ENCODE measurements at places on chromosomes 11 and 22.

- DNase-seq = no peak
Measured at GRCh38 chr22:43017525-43018460, 2.8 kb upstream of the PACSIN2 start.

DNA sequence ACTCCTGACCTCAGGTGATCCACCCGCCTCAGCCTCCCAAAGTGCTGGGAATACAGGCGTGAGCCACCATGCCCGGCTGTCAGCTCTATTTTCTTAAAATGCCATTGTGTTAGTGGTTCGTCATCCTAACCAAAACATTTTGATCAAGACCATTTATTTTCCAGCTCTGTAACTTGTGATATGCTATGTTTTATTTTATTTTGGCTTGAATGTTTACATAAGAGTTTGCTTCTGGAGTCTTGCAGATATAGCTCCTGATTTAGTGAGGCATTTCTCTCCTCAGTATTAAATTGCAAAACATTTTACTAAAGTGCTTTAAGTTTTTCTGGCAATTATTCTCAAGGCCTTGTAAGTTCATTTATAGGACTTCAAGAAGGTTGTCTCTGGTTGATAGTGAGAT is 4.4 kb downstream of the EP300 start:
- no peak for DNase-seq

DNA sequence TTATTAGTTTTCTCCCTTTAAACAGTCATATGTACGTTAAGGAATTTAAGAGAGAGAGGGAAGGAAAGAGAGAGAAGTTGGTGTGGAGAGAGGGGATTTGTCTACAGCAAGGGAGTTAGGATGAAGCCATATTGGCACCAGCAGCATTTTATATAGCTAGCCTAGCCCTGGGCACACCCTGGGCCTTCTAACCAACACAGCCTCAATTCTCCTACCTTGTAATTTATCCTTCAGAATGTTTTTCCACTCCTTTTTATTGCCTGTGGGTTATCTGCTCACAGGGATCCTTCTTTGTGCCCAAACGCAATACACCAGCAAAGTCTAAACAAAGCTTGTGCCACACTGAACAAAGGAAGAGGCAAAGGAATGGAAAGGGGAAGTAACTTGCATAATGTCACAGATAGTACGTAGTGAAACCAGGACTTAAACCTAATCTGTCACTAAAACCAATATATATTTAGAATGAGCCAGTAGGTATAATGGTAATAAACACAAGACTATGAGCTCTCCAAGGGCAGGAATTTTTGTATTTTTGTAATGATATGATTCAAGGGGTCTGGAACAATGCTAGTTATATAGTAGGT is 613.8 kb upstream of the TENM4 start:
- no peak for DNase-seq

GRCh38 chr11:32161293-32161692 is 70.4 kb downstream of the RCN1 start:
- DNase-seq = no peak

- no peak for DNase-seq
Measured at GRCh38 chr11:122600290-122600689, 55.2 kb upstream of the UBASH3B start.

GRCh38 chr11:60003729-60004128 is 13.3 kb upstream of the OOSP4B start:
- no peak for DNase-seq

DNA sequence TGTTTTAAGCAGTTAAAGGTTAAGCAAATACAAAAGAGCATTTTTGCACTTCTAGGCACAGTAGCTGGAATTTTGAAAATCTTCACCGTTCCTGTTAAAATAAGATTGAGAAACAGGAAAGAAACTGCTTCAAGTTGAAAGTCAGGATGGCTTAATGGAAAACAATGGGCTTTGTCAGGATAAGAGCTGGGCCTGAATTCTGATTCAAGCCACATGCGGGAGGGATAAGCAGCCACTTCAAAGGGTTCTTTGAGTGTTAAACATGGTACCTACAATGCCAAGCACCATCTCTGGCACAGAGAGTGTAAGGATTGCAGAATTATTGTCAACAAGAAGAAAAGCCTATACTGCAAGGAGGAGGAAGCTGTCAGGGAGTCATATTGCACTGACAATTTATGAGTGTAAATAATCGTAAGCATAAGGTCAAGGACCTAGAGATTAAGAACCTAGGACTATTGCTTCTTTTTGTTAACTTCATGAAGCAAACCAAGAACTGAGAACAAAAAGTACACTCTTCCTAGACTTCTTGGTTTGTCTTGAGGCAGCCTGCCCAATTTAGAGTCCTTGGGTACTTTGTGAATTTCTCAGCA is 32.5 kb downstream of the MPPED2 start:
- DNase-seq = no peak

DNA sequence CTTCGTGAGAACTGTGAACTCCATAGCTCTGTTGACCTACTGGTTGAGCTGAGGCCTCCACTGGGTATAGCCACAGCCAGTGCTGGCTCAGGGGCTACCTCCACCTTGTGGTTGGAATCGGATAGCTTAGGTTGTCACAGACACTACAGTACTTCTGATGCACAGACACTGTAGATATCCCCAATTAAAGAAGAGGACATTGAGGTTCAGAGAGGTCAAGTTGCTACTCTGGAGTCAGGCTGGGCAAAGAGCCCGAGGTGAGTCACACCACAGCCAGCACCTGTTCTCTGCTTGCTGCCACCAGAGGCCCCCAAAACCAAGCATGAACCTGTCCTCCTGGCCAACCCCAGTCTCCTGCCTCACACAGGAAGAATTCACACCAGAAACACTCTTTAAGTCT is 5.4 kb downstream of the UFD1 start:
- DNase-seq = no peak

- no peak for DNase-seq
Measured at GRCh38 chr11:35946766-35947165, 2.9 kb downstream of the LDLRAD3 start.

- DNase-seq = no peak
Measured at GRCh38 chr22:30104501-30105156, 24.4 kb downstream of the HORMAD2 start.

- no peak for DNase-seq
Measured at GRCh38 chr11:82631722-82632630, 101.7 kb downstream of the FAM181B start.

- DNase-seq = no peak
Measured at GRCh38 chr22:35198738-35199137, 58.6 kb upstream of the HMGXB4 start.

- no peak for DNase-seq
Measured at GRCh38 chr11:27871056-27871455, 170.8 kb upstream of the BDNF start.

DNA sequence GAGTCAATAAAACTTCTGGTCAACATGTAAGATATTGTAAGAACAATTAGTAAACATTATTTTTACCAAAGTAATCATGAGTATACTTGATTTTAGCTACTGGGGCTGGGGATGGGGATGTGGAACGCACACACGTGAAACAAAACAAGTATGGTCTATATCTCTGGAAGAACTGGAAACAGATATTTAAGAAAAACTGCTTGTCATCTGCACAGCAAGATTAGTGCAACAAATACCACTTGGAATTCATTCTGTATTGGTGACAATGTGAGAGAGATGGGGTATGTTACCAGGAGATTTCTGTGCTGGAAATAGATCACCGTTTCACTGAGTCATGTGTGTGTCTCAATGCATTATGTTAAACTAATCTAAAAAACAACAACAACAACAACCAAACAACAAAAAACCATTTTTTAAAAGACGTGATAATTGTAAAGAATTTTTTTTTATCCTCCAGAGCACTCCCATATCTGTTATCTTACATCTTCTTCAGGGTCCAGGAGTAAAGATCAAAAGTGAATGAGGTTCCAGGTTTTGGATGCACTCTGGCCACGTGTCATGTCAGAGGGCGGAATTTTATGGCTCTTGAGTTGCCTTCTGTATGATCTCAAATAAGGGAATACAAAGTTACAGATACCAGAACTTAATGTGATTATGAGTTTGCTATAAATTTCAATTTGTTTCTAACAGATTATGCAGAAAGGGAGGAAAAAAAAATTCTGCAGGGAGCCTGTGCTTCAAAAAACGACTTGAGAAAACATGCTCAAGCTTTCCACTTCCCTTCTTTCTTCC is 153.0 kb downstream of the BBOX1 start:
- DNase-seq = no peak

DNA sequence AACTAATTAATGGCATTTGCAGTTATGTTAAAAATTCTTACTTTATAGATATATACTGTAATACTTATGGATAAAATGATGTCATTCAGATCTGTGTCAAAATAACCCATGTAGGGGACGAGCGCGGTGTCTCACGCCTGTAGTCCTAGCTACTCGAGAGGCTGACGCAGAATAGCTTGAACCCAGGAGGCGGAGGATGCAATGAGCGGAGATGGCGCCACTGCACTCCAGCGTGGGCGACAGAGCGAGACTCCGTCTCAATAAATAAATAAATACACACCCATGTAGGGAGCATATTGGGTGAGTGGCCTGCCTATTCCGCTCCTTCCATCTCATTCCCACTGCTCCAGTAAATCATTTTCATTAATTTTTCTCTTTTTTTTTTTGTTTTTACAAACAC is 7.1 kb downstream of the SNU13 start:
- DNase-seq = no peak

DNA sequence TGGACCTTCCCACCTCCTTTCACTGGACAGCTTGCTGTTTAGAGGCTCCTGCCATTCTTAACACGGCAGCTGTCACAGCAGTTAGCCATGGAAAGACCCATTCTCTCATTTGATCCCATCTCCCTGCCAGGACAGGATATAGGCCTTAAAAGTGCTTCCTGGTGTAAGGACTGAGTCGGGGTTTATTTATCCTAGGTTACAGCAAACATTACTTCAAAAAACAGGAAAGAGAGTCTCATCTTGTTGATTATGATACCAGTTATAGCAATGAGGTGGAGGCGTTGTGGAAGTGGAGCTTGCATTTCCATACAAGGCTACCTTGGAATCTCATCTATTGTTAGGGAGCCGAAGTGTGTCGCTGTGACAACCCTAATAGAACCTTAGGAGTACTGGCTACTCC is 17.4 kb upstream of the ETS1 start:
- DNase-seq = no peak

DNA sequence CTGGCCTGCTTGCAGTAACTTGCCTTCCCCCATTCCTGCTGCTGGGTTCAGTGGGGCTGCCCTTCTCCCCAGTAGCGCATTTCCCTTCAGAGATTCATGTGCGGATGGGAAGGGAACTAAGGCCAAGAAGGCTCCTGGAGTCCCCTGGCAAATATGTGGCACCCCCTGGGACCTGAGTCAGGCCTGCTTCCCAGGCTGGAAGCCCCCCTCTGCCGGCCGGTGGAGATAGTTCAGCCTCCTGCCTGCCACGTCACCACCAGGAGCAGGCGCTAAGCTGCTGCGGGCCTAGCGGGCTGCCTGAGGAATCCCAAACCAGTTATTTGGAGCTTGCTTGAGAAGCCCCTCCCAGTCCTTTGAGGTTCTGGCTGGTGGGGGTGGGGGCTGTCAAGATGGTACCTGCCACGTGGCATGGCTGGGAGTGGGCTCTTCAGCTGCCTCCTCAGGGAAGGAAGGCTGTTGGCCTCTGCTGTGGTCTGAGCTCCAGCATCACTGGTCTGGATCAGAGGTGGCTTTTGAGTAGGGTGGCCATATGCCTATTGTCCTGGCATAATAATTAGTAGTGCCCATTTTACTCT is 2.0 kb downstream of the SERPINH1 start:
- DNase-seq = no peak

GRCh38 chr11:55658031-55658573 is 3.9 kb upstream of the OR4C6 start:
- DNase-seq = no peak

DNA sequence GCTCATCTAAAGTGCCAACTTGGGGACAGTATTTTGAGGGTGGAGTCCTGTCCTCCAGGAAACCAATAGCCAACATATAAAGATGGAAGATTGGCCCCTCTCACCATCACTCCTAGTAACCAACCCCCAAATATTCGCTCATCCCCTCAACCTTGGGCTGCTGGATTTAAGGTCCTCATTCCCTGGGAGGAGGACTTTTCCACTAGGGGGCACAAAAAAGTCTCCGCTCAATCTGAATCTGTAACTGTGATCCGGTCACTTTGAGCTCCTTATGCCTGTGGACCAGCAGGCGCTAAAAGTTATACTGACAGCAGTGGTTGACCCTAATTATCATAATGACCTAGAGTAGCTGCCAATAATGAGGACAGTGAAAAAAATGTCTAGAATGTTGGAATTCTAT is 20.5 kb upstream of the CLPB start:
- DNase-seq = no peak

GRCh38 chr11:113153847-113154246 is 160.5 kb upstream of the TTC12 start:
- no peak for DNase-seq

GRCh38 chr22:47818496-47818895 is 1056.0 kb downstream of the TBC1D22A start:
- DNase-seq = no peak

DNA sequence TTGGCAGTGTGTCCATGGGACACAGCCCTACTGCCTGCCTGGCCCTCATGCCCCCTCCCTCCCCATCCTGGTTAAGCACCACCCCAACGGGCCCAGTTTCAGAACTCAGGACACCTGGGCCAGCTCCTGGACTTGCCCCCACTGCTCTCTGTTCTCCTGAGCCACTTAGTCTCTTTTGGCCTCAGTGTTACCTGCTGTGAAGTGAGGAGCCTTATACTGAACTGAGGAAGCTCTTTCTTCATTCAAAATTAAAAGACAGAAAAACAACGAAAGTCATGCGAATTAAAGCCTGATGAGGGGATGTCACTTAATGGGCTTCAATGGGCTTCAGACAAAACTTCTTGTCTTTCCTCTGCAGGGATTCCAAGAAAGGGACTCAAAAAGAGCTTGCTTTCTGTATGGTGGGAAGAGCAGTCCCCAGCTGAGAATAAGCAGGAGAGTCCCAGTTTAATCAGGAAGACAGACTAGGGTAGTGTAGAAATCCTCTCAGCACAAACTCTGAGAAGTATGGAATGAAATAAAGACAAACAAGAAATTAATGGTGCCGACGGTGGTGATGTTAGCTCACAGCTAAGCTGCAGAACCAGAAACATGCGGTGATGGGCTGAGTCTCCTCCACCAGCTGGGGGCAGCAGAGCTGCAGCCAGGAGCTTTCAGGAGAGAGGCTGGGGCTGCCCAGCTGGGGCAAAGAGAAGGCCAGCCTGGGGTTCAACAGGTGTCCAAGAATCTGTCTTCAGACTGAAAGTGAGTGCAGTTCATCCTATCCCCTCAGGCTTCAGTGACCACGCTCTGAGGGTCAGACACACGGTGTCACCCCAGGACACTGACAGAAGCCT is 101.0 kb downstream of the GGTLC2 start:
- no peak for DNase-seq

- no peak for DNase-seq
Measured at GRCh38 chr11:8204596-8204995, 35.8 kb upstream of the RIC3 start.

DNA sequence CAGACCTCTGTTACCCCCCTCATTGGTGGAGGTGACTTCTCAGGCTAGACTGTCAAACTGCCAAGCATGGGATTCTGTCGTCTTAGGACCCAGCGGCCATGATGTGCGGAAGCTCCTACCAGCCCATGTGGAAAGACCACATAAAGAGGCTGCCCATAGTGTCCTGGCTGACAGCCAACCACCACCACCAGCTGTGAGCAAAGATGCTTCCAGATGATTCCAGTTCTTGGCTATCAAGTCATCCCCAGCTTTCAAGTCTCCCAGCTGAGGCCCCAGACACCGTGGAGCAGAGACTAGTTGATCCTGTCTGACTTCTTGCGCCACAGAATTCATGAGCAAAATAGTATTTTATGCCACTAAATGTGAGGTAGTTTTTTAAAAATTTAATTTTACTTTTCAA is 32.9 kb downstream of the SCUBE1 start:
- DNase-seq = no peak

Measured in natural killer cell treated with Interleukin-12 subunit alpha and Interleukin-12 subunit beta and Interleukin-15 and Interleukin-18, amount 100 ng/mL, for 72 hours (primary cell).